ENCODE measurements at places on chromosomes 1 and 21.

DNA sequence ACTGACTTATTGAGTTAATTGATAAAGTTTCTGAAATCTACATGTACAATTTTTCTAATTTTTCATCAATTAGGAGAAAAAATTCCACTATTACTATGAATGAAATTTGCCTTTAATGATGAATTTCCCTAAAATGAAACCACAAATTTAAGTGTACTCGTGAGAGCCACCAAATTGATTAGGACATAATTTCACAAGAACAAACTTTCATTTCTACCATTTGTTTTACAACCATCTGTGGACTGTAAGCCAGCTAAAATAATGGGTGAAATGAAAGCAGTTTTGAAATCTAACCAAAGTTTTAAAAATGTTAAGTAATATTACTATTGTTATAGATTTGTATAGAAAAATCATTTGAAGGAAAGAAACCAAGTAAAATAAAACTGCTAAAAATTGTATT lies 41.8 kb downstream of the AGL start:
- no peak for DNase-seq

GRCh38 chr1:16405441-16405840 lies 31.8 kb downstream of the SPATA21 start:
- DNase-seq, result no peak

DNA sequence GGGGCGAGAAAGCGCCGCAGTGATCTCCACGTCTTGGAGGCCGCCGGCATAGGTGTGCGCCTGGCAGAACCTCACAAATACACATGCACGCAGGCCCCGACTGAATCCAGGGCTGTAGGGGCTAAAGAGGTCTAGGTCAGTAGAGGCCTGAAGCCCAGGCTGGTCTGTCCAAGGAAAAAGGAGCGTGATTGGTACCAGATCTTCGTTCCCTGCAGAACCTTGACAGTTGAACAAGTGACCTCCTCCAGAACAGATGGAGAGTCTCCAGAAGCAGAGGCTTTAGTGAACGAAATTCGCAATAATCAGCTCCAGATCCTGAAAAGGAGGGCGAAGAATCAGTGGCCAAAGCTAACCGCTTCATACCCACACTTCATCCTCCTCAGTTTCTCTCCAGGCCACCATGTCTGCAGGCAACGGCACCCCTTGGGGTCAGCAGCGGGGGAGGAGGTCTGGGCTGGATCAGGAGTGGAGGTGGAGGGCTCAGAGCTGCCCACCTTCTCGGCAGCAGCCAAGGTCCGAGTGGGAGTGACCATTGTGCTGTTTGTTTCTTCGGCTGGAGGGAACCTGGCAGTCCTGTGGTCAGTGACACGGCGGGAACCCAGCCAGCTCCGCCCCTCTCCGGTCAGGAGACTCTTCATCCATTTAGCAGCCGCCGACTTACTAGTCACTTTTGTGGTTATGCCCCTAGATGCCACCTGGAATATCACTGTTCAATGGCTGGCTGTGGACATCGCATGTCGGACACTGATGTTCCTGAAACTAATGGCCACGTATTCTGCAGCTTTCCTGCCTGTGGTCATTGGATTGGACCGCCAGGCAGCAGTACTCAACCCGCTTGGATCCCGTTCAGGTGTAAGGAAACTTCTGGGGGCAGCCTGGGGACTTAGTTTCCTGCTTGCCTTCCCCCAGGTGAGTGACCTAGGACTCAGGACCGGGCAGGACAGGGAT lies 749 bp upstream of the PEX11B start:
- DNase-seq, result no peak

- no peak for DNase-seq
Measured at GRCh38 chr1:219265026-219265515, 91.4 kb downstream of the LYPLAL1 start.

DNA sequence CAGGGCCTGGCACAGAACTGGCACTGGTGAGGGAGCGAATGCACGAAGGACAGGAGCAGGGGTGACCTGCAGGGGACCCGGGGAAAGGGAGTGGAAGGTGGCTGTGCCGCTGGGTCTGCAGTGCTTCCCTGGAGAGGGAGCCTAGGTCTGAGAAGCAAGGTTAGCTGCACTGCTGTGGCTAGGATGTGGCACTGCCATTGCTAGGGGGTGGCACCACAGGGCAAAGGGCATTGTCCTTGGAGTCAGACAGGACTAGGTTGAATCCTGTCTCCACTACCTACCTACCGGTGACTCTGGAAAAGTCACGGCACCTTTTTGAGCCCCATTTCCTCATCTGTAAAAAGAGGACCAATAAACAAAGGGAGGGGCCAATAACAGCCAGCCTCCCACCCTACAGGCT lies 28.3 kb downstream of the SLC1A7 start:
- DNase-seq, result no peak

DNA sequence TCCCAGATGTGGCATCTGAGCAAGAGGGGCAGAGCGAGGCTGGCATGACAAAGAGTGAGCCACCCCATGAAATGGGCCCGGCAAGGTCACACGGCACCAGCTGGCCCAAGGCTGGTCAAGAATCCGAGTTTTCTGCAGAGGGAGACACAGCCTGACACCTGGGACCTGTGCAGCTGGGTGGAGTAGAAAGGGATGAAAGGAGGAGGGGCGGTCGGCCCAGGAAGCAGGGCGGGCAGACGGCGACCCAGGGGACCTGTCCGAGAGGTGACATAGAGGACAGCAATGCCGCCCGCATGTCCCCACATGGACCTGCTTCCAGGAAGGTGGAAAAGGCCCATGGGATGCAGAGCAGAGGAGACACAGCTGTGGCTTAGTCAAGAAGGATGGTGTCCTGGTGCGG lies 137.7 kb downstream of the PRDM16 start:
- no peak for DNase-seq

DNA sequence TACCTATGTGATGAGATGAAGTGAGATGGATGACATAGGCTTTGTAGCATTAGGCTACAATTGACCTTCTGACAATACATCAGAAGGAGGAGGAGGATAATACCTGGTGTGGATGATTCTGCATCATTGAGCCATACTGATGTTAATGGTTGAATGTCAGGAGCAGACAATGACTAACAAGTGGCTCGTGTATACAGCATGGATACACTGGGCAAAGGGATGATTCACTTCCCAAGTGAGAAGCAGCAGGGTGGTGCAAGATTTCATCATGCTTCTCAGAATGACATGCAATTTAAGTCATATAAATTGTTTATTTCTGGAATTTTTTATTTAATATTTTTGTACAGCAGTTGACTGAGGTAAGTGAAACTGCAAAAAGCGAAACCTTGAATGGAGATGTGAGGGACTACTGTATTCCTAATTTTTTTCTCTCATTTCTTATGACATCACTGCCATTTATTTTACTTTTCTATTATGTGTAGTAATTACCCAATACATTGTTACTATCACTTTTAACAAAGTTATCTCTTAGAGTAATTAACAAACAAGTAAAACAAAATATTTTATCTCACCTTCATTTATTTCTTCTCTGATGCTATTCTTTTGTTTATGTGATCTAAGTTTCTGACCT lies 34.4 kb upstream of the COP1 start:
- no peak for DNase-seq

- no peak for DNase-seq
Measured at GRCh38 chr1:235608278-235608677, 41.3 kb downstream of the GNG4 start.

DNA sequence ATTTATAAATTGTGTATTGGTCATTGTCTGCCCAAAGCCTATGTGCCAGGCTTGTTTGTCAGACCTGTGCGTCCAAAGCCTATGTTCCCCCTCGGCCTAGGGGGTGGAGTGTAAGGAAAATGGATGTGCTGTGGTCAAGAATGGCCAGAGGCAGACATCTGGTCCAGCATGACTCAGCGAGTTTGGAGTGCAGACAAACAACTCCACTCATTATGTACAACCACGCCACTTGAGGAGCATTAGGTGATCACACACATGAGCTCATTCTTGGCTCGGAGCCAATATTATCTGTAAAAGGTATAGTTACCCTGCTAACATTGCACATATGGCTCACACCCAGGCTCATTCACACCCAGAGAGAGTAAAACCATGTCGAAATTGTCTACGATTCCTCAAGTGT lies 1047.6 kb upstream of the ADGRL4 start:
- DNase-seq, result no peak

- DNase-seq, result peak; percentile 76
Measured at GRCh38 chr1:223845810-223846682, at the start of gene TP53BP2. Gene TP53BP2, minus strand, starts transcription at chr1:223845947. Its CDS starts 267 bp downstream, at chr1:223845680.

GRCh38 chr1:9324246-9325096 lies 31.8 kb downstream of the SPSB1 start:
- no peak for DNase-seq

DNA sequence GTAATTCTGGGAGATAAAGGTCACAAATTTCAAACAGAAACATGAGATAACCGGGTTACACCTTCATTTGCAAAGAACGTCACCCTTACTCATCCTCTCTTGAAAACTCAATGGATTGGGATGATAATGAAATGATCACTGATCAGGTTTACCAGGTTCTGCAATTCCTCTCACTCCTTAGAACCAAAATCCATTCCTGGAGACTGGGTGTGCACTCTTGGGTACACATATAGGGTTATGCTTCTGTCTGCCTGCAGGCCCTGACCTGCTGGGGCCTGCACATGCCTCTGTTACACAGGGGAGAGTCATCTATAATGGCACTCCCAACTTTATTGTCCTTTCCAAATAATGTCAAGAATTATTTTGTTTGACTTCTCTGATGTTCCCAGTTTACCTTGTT lies 8.3 kb downstream of the SUSD4 start:
- no peak for DNase-seq

DNA sequence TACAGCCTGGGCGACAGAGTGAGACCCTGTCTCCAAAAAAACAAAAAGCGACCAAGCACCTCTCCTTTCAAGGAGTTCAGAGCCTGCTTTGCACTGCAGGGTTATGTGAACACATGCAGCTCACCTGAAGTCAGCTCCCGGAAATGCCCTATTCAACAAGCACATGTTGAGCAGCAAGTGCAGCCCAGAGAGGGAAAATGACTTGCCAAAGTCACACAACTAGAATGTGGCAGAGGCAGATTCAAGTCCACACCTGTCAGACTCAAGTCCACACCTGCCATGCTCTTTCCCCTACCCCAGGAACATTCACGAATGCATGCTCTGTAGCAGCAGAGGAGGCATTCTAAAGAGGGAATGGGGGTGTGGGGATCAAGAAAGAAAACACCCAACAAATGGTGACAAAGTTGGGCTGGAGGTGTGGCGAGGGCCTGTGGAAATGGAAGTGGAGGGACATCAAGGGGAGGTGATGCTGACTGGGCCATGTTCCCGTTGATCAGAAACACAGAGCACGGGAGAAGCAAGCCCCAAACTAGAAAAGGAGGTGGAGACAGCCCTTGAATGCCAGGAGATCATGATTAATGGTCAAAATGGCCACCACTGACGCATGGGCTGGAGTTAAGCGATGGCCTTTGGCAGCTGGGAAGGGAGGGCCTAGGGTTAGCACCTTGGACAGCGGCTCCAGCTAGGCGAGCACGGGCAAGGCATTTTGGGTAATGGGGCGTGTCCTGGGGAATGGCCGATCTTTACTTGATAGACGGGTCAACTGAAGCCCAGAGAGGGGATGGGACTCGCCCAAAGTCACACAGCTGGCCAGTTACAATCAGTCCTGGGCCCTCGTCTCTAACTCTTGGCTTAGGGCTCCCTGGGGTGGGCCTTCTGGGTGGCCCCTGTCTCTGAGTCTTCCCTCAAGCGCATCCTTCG lies 21.5 kb downstream of the RAP1GAP start:
- no peak for DNase-seq

- no peak for DNase-seq
Measured at GRCh38 chr1:57911427-57911826, 487.6 kb upstream of the DAB1 start.

GRCh38 chr1:26469558-26469957 lies 2.7 kb upstream of the HMGN2 start:
- no peak for DNase-seq

All from KG1 (cell line).